T-cell (primary cell): ENCODE measurements at places on chromosomes 13 and 19. TPM values are rescaled to one million over a fixed set of nuclear protein-coding genes. Genes with fewer than 3 reads are reported as not detected.

NCR1 gene
- total RNA-seq, result 2.1 TPM

NDUFA13 gene
- 235 TPM for total RNA-seq

ATP12A gene
- total RNA-seq, result not detected

ZNF492 gene
- total RNA-seq, result 0.92 TPM

GRCh38 chr13:37546087-37546486, 52.5 kb downstream of the POSTN start:
- H3K27ac ChIP-seq, result no peak overlapping the region
- no peak for DNase-seq
- H3K36me3 ChIP-seq, result no peaks in the 10 kb centered on the region
- H3K4me3 ChIP-seq, result no peak overlapping the region

DNA sequence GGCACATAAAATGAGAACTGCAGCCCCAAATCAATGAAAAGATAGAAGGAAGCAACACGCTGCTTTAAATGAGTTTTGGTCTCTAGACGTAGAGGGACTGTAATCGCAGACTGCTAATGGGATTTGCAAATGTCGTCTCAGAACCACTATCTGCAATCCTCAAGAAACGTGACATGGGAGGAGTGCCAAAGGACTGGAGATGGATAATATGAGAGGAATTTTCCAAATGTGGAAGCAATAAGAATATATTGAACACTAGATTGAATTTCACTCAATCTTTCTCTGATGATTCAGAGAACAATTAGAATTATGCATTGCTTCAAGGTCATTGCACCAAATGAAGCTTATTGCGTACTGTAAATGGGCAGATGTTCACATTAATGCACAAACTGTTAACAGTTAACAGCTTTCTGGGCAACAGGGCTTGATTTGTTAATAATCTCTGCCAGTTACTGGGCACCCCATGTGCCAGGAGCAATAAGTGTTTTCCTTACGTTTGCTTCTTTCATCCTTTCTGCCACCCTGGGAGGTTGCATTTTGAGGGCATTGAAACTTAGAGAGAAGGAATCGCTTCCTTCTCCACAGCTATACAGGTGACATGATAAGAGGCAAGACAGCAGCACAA, 62.8 kb upstream of the WASF3 start:
- no peaks in the 10 kb centered on the region for H3K36me3 ChIP-seq
- DNase-seq, result no peak
- H3K27ac ChIP-seq, result no peak overlapping the region
- H3K4me3 ChIP-seq, result no peak overlapping the region
- H3K4me1 ChIP-seq, result no peaks in the 10 kb centered on the region
- H3K27me3 ChIP-seq, result peaks cover 14% of the 10 kb centered on the region

DNA sequence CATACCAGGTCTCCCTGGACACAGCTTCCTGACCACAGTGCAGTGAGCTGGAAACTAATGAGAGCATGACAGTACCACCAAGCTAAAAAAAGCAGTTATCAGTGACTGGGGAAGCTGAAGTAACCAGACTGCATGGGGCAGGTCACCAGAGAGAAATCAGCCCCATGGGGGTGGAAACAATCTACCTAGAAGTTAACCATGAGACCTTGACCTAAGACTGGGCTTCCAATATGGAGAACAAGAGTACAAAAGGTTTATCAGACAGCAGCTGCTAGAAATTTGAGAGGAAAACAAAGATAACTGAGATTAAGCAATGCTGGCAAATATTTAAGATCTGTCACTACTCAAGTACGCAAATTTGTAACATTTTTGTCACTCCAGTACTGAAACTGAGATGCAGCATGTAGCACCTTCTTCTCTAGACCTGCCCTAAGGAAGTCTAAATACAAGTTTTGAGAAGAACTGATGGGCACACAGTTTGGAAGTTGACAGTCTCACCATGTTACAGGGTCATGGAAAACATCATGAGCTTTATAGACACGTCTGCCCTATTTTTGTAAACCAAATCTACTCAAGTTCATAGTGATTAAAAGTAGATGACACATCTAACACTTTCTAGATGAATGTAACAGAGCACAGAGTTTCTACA, 2641.8 kb upstream of the PCDH20 start:
- H3K27me3 ChIP-seq, result no peaks in the 10 kb centered on the region
- no peaks in the 10 kb centered on the region for H3K36me3 ChIP-seq
- no peak overlapping the region for H3K27ac ChIP-seq
- DNase-seq, result no peak
- H3K4me3 ChIP-seq, result no peak overlapping the region

DNA sequence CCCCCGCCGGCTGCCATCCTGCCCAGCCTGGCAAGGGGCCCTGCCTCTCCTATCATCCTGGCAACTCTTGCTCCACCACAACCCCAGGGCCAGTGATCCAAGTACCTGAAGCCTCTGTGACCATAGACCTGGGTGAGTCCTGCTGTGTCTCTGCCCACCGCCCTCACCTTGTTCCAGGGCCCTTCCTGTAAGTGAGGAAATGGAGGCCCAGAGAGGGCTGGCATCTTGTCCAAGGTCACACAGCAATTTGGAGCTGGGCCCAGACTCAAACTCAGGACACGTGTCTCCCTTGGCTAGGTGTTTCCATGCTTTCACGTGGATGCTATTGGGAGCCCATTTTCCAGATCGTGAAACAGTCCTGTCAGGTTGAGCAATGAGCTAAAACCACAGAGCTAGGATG, 3.7 kb downstream of the CREB3L3 start:
- H3K36me3 ChIP-seq, result no peaks in the 10 kb centered on the region
- H3K27me3 ChIP-seq, result no peaks in the 10 kb centered on the region
- no peak overlapping the region for H3K4me3 ChIP-seq
- DNase-seq, result no peak

- no peak overlapping the region for H3K27ac ChIP-seq
- no peaks in the 10 kb centered on the region for H3K36me3 ChIP-seq
- no peak for DNase-seq
- H3K27me3 ChIP-seq, result no peaks in the 10 kb centered on the region
- H3K4me3 ChIP-seq, result no peak overlapping the region
- H3K4me1 ChIP-seq, result no peaks in the 10 kb centered on the region
These were observed 312.5 kb upstream of the OBI1 start for GRCh38 chr13:78971355-78972025.

DNA sequence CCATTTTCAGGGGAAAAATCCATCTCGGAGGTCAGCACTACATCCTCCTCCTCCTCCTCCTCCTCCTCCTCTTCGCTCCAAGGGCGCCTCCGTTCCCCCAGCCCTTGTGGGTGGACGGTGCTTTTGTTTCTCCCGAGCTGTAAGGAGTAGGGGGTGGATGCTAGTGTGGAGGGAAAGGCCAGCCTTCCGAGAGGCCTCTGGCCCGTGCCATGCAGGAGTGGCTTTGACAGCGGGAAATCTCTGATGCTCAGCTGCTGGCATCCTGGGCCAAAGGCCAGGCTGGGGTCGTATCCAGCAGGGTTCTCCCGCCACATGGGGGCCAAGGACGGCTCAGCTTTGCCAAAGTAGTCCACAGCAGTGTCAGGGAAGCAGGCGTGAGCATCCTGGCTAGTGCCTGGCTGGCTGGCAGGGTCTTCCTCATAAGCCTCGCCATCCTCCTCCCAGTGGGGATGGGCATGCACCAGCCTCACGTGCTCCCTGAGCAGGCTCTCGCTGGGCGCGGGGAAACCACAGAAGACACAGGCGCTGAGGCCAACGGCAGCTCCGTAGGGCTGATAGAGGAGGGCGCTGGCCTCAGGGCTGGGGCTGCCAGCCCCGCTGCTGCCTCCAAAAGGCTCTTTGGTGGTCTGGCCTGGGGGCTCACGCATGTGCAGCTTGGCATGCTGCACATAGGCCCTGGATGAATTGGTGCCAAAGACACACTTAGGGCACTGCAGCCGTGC, 10.5 kb downstream of the WIZ start:
- H3K4me1 ChIP-seq, result no peaks in the 10 kb centered on the region
- H3K27ac ChIP-seq, result no peak overlapping the region
- no peak for DNase-seq

DNA sequence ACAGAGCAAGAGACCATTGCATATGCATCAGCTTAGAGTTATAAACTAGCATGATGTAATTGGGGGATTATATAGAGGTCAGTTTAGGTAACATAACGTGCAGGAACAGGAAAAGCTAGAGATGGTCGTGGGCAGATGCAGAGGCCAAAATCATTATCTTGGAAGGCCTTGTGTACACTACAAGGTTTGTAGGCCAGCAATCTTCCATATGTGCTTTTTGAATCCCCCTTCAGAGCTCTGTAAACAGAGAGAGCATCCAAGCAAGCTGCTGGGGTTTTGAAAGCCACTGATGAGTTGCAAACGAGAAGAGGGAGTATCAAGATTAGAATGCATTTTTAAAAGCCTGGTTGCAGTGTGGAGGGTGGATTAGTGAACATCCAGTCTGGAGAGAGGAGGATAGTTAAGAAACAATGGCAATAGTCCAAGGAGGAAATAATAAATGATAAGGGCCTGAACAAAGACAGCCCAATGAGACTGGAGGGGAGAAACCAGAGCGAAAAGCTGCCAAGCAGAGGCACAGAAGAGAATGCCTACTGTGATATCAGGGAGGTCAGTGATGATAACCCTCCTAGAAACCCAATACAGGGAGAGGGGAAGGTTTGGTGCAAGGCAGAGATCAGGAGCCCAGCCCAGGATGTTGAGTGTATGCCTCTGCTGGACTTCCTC, 109.6 kb downstream of the ZAR1L start:
- DNase-seq, result no peak
- no peaks in the 10 kb centered on the region for H3K27me3 ChIP-seq
- no peaks in the 10 kb centered on the region for H3K4me1 ChIP-seq
- peaks cover 12% of the 10 kb centered on the region for H3K36me3 ChIP-seq
- H3K27ac ChIP-seq, result no peak overlapping the region

- no peak overlapping the region for H3K27ac ChIP-seq
- H3K4me1 ChIP-seq, result no peaks in the 10 kb centered on the region
- H3K4me3 ChIP-seq, result no peak overlapping the region
- no peak for DNase-seq
- H3K27me3 ChIP-seq, result peaks cover 31% of the 10 kb centered on the region
These were observed 467.2 kb downstream of the ITGBL1 start for GRCh38 chr13:101919541-101920181.

DNA sequence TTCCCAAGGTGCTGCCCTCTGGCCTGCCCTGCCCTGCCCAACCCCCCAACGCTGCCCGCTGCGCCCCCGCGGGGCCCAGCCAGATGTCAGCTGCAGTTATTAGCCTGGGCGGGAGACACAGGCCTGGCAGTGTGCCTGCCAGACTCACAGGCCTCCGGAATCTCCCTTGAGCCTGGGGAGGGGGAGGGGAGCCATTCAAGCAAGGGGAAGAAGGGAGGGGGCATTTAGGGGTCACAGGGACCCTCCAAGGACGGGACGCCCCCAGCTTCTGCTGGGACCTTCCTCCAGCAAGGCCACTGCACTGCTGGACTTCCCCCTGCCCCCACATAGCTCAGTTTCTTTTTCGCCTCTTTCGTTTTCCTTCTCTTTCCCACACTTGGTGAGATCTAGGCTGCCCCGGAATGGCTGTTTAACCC, 2.6 kb upstream of the JUNB start:
- peaks cover 60% of the 10 kb centered on the region for H3K4me1 ChIP-seq
- H3K27ac ChIP-seq, result peak overlapping the region; percentile 98
- no peak for DNase-seq
- no peaks in the 10 kb centered on the region for H3K36me3 ChIP-seq
